ENCODE measurements at places on chromosomes 12 and 14.

GRCh38 chr14:57243320-57243719 is 25.4 kb downstream of the EXOC5 start:
- no peak for DNase-seq

DNA sequence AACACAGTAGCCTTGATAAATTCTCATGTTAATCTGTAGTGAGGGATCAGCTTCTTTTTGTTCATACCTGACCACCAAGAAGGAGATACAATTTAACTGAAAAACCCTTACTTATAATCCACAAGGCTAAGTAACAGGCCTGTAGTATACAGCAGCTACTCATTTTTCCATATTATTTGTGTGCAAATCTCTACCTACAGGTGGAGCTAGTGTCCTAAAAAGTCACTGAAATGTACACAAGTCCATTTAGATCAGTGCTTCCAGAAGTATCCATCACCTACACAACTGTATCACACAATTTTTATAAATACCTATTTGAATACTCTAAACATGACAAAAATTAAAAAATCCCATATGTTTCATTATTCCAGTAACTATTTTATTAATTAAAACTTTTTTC is 173.2 kb downstream of the SLC35F4 start:
- DNase-seq, result peak; percentile 80

- DNase-seq, result no peak
Measured at GRCh38 chr14:61329478-61330051, 8.2 kb downstream of the PRKCH start.

DNA sequence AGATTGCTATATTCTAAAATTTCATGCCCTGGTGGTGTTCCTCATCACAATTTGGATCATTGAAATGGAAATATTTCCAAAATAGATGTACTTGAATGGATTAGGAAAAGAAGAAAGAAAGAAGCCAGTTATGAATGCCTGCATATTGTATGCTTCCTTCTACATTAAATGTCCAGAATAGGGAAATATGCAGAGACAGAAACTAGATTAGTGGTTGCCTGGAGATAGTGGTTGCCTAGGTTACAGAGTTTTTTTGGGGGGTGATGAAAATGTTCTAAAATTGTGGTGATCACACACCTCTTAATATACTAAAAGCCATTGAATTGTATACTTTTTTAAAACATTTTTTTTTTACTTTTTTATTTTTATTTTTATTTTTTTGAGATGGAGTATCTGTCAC is 18.0 kb downstream of the TUBA1A start:
- DNase-seq, result no peak

GRCh38 chr14:63603749-63604277 is 37.9 kb downstream of the WDR89 start:
- peak; percentile 39 for DNase-seq

DNA sequence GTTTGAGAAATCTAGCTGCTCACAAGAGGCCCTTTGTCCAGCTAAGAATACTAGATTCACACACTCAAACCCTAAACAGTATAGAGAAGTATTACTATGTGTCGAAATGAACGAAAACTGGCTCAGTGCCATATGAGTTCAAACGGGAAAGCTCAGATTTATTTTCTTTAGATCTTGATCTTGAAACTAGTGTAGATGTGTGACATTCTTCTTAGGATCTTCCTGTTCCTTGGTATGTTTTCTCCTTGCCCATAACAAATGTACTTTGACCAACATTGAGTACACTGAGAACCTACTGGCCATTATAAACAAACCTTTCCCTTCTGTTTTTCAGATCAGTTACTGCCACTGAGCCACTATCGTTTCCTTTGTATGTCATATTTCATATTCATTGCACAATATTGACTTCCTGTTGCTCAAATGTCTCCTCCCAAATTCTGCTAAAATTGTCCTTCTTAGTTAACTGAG is 21.3 kb downstream of the MYBPC1 start:
- DNase-seq, result peak; percentile 3

GRCh38 chr14:68791078-68791901 is 1.6 kb downstream of the ZFP36L1 start:
- DNase-seq, result no peak
